Activated CD4-positive, alpha-beta T cell treated with anti-CD3 and anti-CD28 coated beads for 1 hour (primary cell): ENCODE measurements at places on chromosomes 16 and 17.

GRCh38 chr17:14756479-14756878 is 455.6 kb downstream of the HS3ST3B1 start:
- no peak for DNase-seq

DNA sequence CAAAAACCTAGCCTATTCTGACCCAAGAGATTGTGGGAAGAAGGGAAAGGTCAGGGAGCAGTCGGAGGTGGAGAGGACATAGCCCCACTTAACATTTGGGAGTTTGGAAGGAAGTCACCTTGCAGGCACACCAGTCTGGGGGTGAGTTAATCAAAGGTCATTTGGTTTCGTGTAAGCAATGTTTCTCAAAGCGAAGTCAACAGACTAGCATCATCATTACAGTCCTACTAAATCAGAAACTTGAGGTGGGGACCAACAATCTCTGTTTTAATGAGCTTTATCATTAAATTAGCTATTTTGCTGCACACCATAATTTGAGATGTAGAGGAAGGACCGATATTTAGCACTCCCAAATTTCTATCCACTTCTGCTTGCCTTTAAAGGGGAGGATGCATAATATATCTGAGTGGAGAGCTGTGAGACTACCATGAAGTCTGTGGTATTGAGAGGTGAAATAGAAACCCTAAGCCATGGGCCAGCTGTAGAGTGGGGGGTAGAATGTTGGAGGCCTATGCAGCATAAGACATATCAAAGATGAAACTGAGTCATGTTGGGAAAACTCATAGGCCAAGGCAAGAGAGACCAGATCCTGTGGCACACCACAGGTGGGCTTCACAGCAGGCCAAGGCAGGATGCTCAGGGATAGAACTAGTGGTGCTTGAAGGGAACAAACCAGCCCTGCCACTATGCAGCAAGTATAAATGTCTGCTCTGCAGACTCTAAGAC is 141.7 kb upstream of the ANKFN1 start:
- DNase-seq: no peak

GRCh38 chr16:13920510-13920818 is 510 bp downstream of the ERCC4 start:
- no peak for DNase-seq

- DNase-seq: no peak
Measured at GRCh38 chr17:9577373-9577709, 899 bp downstream of the CFAP52 start.

DNA sequence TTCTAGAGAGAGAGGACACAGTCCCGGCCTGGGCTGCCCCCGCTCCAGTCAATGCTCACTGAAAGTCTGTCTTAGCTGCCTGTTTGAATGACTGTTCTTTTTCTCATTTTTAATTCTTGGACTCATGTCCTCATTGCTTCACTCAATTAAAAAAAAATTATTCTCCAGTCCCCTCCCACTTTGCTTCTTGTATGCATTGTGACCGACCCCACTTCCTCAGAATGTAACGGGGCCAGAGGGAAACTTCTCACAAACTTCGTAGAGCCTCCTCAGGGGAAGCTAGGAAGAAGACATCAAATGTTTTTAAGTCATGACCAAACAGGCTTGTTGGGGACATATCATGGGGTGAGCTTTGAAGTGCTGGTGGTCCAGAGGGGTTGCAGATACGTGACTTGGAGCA is 113.2 kb downstream of the CCDC182 start:
- DNase-seq: no peak

- no peak for DNase-seq
Measured at GRCh38 chr17:60802377-60802776, 124.7 kb downstream of the BCAS3 start.

- DNase-seq: no peak
Measured at GRCh38 chr16:79154086-79154485, 446.5 kb downstream of the MAF start.

DNA sequence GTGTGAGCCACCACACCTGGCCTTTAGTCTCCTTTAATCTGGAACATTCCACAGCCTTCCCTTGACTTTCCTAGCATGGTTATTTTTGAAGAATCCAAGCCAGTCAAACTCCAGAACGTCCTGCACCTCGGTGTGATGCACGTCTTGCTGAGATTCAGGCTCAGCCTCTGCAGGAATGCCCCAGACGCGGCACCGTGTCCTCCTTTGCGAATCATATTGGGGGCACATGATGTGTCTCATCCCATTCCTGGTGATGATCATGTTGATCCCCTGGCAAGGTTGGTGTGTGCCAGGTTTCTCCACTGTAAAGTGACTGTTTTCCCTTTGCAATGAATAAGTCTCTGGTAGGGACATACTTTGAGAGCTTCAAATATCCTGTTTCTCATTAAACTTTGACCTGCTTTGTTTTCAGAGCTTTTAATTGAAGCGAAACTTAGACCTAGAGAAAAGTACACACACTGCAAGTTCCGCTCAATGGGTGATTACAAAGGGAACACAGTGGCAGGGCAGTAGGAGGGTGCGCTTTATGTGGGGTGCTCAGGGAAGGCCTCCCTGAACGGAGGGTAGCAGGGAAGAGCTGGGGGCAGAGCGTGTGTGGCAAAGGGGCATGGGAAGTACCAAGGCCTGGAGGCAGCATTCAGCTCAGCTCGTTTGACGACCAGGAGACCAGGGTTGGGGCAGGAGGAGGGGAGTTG is 9.6 kb upstream of the ATP2C2 start:
- no peak for DNase-seq

- no peak for DNase-seq
Measured at GRCh38 chr17:79095345-79096055, 20.9 kb downstream of the ENGASE start.

DNA sequence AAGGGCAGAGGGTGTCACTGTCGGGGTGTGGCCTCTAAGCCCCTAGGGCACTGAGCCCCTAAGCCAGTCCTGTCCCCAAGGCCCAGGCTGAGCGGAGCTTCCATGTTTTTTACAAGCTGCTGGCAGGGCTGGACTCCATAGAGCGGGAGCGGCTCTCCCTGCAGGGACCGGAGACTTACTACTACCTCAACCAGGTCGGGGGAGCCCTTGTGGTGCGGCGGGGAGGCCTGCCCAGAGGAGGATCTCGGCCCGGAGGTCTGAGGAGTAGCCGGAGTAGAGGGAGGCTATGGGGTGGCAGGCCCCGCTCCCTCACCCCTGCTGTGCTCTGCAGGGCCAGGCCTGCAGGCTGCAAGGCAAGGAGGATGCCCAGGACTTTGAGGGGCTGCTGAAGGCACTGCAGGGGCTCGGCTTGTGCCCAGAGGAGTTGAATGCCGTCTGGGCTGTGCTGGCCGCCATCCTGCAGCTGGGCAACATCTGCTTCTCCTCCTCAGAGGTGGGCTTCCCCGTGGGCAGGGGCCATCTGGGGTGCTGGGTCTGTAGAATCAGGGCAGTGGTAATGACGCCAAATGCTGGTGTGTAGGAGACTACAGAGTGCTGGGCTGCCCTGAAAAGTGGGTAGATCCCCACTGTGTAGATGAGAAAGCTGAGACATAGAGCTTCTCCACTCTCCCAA is 4.9 kb downstream of the MYO15B start:
- DNase-seq: no peak

DNA sequence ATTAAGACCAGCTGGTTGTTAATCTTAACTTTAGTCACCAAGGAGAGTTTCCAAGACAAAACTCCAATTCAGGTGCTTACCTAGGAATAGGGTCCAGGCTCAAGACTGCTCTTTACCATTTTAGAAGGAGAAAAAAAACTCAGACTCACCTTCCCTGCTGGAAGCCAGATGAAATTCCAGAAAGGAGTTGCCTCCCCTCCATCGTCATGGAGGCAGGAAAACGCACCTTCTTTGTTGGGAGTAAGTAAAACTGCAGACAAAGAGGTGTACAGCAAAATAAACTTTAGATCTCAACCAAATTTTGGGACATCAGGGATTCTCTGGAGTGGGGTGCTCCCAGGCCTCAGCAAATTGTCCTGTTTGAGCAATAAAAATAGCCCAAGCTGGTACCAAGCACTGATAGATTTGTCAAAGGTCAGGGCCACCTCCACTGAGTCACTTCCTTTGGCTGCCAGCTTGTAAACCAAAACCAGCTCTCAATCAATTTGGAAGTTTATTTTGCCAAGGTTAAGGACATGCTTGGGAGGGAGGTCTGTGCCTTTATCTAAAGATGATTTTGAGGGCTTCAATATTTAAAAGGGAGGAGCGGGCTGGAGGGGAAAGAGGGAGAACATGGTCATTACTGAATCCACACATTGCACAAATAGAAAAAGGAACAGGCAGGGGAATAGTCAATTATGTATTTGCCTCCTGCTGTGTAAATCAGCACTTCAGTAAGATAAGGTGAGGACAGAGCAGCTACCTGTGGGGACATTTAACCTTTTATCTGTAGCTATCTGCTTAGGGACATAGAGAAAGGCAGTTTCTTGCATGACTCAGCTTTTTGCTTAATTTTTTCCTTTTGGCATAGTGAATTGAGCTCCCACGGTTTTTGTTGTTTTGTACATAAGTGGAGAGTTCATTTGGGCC is 1.5 kb upstream of the ALDH3A2 start:
- no peak for DNase-seq

GRCh38 chr17:47281216-47281615 is 27.6 kb downstream of the ITGB3 start:
- no peak for DNase-seq

DNA sequence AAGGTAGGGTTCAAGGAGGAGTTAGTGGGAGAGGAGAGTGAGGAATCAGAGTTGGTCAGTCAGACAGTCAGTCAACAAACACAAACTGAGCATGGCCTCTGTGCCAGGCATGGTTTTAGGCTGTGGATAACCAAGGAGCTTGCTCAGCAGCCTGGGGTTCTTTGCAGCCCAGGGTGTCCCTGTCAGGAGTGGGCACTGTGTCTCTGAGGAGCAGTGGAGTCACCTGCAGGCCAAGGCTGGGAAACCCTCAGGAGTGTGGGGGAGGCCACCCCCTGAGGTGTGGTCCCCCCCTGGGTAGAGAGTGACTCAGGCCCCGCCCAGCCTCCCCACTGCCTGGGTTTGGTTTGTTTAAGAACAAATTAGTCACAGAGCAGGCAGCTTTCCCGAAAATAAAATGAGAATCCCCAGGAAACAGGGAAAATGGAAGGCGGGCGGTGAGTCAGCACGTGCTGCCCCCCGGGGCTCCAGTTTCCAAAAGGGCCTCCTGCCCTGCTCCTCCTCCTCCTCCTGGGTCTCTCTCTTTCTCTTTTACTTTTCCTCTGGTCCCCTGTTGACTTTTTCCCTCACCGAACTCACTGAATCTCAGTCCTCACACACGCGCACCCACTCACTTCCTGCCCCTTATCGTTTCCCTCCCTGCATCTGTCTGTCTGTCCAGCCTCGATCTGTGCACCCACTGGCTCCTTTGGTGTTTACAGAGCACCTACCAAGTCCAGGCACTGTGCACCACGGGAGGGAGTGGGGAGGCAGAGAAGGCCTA is 44.3 kb downstream of the SOCS3 start:
- DNase-seq: peak; percentile 34

- DNase-seq: no peak
Measured at GRCh38 chr17:67390006-67390645, 13.0 kb downstream of the PITPNC1 start.

GRCh38 chr16:3027983-3028715 is 4.3 kb downstream of the THOC6 start:
- DNase-seq: peak; percentile 79

GRCh38 chr17:48757524-48757961 is 29.0 kb upstream of the HOXB13 start:
- no peak for DNase-seq

GRCh38 chr16:75260851-75261589 is 9.6 kb upstream of the BCAR1 start:
- DNase-seq: no peak

DNA sequence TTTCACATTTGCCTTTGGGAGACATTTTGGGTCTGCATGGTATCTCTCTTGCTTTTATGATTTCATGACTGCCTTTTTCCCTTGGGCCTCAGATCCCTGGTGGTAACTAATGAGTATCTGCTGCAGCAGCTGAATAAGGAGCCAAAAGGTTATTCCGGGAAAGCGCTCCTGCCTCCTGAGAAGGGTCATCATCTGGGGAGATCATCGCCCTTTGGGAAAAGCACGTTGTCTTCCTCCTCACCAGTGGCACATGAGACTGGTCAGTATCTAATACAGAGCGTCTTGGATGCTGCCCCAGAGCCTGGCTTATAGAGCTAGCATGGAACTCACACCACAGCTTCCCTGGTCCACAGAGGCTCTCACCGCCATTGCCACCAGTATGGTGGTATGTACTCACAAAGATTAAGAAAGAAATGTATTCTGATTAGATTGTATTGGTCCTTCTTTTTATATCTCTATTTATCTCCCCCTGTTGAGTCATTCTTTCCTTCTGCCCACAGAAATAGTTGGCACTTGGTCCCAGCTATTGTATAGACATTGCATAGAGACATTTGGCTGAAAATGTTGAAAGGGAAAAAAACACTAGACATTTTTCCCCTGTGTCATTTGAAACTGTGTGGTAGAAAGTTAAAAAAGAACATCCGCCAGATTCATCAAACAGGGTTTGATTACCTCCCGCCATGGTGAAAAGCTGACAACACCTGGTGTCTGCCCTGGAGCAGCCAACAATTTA is 8.4 kb downstream of the TPPP3 start:
- no peak for DNase-seq

- DNase-seq: no peak
Measured at GRCh38 chr16:72975809-72976437, 72.0 kb downstream of the ZFHX3 start.

GRCh38 chr17:6525731-6526130 is 30.6 kb downstream of the PITPNM3 start:
- no peak for DNase-seq
